ENCODE measurements at places on chromosomes 11 and 22. TPM values are rescaled to one million over a fixed set of nuclear protein-coding genes. Genes with fewer than 3 reads are reported as not detected.

GRCh38 chr11:133697603-133698180 is 147.6 kb downstream of the SPATA19 start:
- no peak for ATAC-seq

GRCh38 chr11:61158691-61159381 is 2.4 kb downstream of the VPS37C start:
- ATAC-seq, result no peak

DNA sequence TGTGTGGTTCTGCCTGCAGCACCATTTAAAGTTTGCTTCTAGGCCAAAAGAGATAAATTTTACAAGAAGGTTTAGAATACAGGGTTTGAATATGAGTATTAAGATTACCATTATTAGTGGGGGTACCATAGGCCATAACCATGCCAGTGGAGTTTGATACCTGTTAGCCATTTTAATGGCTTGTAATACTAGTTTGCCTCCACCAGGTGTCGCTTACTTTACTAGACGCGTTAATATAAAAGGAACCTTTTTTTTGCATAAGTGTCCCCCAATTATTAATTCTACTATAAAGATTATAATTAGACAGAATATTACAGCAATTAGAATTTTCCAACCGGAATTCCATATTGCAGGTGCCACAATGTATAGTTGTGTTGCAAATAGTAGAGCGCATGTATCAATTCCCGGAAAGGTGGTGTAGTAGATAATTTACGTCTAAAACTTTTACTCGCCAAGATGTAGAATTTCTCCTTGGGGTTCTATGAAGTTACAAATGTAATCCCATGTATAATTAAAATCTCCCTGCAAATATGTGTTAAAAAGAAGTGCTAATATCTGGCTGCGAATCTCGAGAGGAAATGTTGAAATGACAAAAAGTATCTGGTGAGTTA is 16.1 kb downstream of the MS4A6E start:
- ATAC-seq, result no peak

GRCh38 chr22:43956805-43957463 is 1.7 kb downstream of the SAMM50 start:
- ATAC-seq, result no peak

- ATAC-seq, result no peak
Measured at GRCh38 chr11:120134931-120135228, 3.0 kb downstream of the TRIM29 start.

DNA sequence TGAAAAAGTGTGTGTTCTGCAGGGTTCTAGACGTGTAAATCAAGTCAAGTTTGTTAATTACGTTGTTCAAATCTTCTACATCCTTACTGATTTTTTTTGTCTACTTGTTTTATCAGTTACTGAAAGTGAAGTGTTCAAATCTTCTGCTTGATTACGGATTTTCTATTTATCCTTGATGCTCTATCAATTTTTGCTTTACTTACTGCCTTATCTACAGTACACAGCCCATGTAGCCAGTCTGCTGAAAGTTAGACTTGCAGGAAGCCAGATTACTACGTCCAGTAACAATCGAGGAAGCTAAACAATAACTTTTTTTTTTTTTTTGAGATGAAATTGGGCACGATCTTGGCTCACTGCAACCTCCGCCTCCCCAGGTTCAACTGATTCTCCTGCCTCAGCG is 15.6 kb upstream of the C11orf24 start:
- ATAC-seq, result no peak

- ATAC-seq, result peak; percentile 55
Measured at GRCh38 chr11:119249671-119250010, 43.5 kb downstream of the CBL start.

DNA sequence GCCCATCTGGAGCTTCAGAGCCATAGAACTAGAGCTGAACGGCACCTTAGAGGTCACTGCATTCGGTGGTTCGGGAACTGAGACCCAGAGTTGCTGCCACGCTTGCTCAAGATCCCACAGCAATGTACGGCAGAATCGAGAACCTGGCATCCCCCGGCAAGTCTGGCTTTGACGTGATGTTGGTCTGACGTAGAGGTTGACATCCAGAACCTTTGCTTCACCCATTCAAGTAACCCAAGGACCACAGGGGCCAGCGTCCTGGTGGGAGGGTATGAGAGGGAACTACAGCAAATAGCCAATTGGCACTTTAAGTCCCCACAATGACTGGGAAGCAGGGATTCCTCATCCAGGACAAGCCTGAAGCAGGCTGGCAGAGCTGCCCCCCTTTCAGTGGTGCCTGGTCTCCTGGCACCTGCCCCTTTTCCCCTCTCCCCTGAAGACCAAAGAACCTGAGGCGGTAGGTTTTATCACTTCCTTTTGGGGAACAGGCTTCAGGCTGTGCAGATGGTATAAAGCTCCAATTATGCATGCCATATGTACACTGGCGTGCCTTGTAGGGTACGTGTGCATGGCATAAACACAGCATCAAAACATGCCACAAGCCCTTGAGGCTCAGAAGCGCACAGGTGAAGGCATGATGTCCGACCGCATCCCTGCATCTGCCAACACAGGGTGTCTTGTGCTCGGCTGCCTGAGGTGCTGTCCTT is 15.3 kb upstream of the TEF start:
- no peak for ATAC-seq

DNA sequence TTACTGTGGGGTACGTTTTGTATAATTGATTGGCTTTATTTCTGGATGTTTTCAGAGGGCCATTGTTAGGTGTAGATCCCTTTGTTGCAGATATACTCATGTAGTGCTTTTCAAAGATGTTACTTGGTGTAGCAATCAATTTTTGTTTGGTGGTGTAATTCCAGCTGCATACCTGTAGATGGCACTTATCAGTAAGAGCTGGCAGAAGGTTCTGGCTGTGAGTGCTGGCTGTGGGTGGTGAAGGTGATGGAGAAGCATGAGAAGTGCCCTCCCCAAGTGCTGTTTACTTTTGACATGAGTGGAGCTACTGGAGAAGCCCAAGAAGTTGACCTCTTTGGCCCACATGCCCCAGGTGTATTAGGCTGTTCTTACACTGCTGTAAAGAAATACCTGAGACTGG is 1074.9 kb downstream of the FAM181B start:
- ATAC-seq, result no peak

DNA sequence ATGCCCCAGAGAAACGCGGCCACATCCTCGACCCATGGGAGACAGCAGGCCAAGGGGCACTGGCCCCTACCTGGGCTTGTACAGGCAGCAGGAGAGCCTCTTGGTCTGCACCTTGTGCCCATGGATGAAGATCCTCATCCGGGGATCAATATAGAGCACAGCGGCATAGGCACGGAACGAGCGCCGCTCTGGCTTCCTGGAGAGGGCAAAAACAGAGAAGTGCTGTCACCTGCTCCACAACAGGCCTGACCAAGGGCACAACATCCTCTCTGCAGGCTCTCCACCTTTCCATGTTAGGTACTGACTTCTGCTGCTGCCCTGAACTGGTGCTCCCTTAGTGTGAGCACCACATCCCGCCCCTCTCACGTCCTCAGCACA is 27.2 kb downstream of the MORC2 start:
- ATAC-seq, result peak; percentile 22

GRCh38 chr11:83056204-83056603 is 15.5 kb downstream of the RAB30 start:
- peak; percentile 72 for ATAC-seq

GRCh38 chr11:15577519-15577918 is 462.8 kb downstream of the INSC start:
- no peak for ATAC-seq

- peak; percentile 55 for ATAC-seq
Measured at GRCh38 chr22:19766511-19767426, 6.2 kb downstream of the TBX1 start.

DNA sequence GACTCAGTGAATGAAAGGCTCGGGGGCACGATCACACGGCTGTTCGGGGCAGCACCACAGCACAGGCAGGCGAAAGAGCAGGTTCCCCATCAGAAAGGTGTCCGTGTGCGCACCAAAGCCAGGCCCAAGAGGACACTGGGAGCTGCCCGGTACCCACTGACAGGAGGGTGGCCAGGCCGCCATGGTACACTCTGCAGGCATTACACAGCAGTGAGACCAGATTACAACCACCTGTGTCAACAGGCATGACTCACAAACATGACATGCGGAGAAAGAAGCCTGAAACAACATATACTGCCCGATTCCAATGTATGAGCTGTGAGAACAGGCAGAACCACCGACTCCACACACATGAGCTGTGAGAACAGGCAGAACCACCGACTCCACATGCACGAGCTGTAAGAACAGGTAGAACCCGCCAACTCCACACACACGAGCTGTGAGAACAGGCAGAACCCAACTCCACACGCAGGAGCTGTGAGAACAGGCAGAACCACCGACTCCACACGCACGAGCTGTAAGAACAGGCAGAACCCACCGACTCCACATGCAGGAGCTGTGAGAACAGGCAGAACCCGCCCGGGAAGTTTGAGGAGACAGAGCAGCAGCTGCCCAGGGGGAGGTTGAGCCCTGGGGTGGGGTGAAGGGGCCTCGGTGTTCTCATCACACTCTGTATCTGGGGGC is 32.6 kb downstream of the KIAA0930 start:
- ATAC-seq, result no peak

DNA sequence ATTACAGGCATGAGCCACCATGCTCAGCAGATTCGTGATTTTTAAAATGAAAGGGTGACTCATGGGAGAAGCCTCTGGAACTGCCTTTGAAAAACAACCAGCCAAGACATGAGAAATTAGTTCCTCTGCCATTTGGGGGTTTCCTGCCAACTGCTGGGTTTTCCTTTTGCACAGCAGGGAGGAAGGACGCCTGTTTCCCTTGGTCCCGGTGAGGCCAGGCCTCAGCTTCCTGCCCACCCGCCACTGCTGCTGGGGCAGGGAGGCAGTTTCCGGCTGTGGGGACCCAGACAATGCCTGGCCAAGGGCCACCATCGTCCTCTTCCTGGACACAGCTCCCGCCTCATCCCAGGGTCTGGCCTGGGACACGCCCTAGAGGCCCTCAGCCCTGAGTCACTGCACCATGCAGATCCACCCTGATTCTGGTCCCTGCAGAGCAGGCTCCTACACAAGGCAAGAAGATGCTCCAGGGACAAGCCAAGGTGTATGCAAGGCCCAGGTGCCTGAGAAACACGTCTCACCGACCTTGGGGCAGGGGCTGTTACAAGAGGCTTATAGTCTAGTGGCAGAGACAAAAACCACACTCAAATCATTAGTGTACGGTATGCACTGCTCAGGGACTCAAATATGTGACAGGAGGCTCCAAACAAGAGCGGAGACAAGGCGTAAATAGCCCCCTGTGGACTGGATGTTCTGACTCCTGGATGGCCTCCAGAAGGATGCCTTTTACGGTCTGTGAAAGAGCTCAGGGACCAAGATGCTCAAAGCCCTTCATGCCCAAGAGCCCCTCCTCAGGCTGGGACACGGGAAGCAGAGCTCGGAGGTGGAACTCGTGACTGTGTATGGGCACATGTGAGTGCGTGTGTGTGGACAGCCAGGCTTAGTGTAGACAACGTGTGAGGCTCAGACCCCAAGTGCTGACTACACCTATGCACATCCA is 10.0 kb downstream of the PPM1F start:
- peak; percentile 60 for ATAC-seq

GRCh38 chr22:31715147-31715778 is 34.7 kb downstream of the PRR14L start:
- ATAC-seq, result no peak

- no peak for ATAC-seq
Measured at GRCh38 chr11:23112987-23113886, 253.0 kb upstream of the CCDC179 start.

DNA sequence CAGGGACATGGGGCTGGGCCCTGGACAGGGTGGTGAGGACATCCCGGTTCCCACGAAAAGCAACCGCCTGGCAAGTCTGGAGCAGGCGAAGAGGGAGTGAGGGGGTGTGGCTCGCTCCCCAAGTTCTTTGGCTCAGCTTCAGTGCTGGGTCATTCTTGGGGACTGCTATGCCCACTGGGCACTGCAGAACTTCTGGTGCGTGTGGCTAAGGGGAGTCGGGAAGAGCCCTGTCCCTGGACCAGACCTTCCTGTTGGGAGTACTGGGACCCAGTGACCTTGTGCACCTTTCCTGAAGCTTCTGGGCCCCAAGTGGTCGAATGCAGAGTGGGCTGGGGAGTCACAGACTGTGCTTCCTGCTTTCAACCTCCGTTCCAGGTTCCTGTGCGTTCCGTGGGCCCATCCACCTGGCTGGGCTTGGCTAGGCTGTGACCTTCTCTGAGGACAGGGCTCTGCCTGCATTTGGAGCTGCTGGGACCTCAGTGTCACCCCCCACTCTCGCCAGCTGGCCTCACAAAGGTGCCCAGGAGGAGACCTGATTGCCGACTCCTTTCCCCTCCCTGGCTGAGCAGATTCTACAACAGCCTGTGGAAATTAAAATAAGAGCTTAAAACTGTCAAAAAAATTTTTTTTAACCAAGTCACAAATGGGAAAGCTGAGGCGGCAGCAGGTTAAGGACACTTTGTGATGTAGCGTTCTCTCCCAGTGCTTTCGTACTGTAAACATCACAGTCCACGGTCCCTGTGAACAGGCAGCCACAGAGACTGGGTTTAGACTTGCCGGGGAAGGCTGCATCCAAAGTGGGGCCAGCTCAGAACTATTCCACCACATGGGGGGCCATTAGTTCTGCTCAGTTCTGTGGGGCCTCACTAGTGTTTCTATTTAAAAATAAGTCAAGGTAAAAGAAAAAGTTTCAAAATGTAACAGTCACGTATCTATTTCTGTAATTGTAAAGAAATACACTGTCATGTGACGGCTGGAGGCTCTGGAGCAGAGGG is 63.8 kb upstream of the WNT7B start:
- ATAC-seq, result no peak

DNA sequence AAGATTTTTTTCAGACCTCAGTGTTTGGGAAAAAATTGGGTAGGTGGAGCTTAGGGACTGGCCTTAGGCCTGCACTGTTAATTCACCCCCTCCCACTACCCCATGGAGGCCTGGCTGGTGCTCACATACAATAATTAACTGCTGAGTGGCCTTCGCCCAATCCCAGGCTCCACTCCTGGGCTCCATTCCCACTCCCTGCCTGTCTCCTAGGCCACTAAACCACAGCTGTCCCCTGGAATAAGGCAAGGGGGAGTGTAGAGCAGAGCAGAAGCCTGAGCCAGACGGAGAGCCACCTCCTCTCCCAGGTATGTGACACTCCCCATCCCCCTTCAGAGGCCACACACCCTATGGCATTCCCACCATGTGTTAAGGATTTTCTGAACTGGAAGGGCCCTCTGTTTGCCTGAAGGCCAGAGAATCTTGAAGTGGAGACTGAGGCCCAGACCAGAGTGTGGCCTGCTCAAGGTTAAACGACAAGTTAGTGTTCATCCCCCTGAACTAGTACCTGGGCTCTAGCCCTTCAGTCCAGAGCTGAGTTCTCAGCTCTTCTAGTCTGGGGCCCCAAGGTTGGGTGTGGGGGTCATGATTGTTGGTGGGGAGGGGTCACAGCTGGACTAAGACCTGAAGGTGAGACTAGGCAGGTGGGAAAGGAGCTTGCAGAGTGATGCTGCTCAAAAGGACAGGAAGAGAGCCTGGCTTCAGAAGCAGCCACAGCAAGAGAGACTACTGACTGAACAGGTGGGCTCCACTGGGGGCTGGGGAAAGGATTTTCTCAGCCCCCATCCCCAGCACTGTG is 2.3 kb upstream of the FOLR1 start:
- ATAC-seq, result no peak

The RAC2 gene
- total RNA-seq, result 1,069 TPM

The TPBGL gene
- total RNA-seq, result 0.40 TPM

The GSTT2B gene
- 0.37 TPM for total RNA-seq

The KLHL35 gene
- 0.50 TPM for total RNA-seq

The PYGM gene
- 4.7 TPM for total RNA-seq

The SLC22A9 gene
- not detected for total RNA-seq

The SMIM35 gene
- total RNA-seq, result not detected

The OR8G5 gene
- not detected for total RNA-seq

The SLC29A2 gene
- total RNA-seq, result 7.6 TPM

The PHF21B gene
- total RNA-seq, result not detected

The OR9Q2 gene
- total RNA-seq, result 0.06 TPM

The RASGRP2 gene
- 11.0 TPM for total RNA-seq

The OR52N5 gene
- total RNA-seq, result not detected
